ENCODE measurements at places on chromosomes 11 and 22.

GRCh38 chr22:49632199-49633009 is 195.3 kb downstream of the BRD1 start:
- no peak for DNase-seq

- DNase-seq, result no peak
Observed at GRCh38 chr11:108628326-108628725, 34.8 kb upstream of the EXPH5 start.

DNA sequence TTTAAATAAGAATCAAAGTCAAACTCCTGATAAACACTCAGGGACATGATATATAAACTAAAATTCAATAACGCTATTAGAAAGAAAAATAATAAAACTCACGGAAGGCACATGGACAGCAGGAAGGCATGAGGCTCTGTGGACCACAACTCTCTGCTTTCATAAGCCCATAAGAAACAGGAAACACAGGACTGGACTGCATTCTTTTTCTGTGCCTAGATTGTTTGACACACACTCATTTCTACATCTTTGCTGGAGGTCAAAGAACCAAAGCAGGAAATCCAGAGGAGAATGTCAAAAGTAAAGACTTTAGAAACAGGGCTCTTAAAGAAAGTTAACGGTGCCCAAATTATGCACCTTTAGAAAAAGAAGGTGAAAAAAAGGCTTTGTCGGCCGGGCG is 71.3 kb downstream of the RAB30 start:
- DNase-seq, result no peak

GRCh38 chr11:117110294-117110950 is 12.2 kb upstream of the SIK3 start:
- DNase-seq, result no peak

DNA sequence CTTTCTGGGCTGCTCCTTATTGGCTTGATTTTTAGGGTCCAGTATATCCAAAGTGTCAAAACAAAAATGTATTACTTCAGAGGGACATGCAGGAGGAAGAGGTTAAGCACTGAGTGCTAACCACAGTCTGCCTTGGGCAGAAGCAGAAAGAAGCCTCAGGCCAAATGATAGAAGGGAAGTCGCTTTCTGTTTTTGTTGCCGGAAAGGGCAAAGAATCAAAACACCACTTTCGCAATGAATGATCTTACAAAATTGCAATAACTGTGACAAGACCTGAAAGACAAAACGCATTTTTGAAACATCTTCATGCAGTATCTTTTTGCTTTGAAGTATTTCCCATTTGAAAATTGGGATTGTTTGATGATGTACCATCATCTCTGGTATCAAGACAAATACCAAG is 70.1 kb upstream of the PICALM start:
- no peak for DNase-seq

GRCh38 chr11:108616549-108616948 is 23.0 kb upstream of the EXPH5 start:
- DNase-seq, result no peak

GRCh38 chr11:113332638-113333329 is 18.4 kb downstream of the TTC12 start:
- no peak for DNase-seq

- no peak for DNase-seq
Observed at GRCh38 chr11:90257158-90257525, 34.3 kb upstream of the CHORDC1 start.

- no peak for DNase-seq
Observed at GRCh38 chr11:59283311-59283710, 70.6 kb upstream of the MPEG1 start.

- DNase-seq, result no peak
Observed at GRCh38 chr11:69771466-69771865, 3.7 kb downstream of the FGF4 start.

GRCh38 chr11:47616726-47617416 is 22.7 kb upstream of the C1QTNF4 start:
- DNase-seq, result no peak

GRCh38 chr11:20112291-20113148 is 47.8 kb downstream of the DBX1 start:
- DNase-seq, result no peak

DNA sequence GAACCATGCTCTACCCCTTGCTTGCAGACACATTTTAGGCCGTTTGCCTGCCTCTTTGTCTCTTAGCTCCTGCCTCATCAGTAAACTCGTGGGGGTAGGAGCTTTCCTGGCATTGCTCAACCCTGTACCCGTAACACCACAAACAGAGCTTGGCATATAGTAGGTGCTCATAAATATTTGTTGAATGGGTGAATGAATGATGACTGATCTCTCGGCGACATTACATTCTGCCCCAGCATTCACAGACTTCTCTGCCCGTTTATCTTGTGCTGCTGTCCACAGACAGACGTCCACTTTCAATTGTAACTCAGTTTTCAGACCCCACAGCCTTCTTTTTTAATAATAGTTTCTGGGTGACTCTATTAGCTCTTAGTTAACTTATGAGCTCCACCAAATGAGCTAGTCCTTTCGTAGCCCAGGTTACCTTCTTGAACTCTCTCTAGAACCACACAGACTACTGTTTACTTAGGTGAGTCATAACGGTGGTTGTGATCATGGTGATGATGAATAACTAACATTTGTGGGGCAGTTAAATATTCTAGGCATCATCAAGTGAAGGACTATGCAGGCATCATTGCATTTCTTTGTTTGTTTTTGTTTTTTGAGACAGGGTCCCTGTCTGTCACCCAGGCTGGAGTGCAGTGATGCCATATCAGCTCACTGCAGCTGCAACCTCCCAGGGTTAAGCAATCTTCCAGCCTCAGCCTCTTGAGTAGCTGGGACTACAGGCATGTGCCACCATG is 188.4 kb downstream of the ADAMTS15 start:
- no peak for DNase-seq

GRCh38 chr22:32879550-32879949 is 78.0 kb downstream of the TIMP3 start:
- DNase-seq, result no peak

GRCh38 chr11:68878022-68878421 is 25.6 kb downstream of the MRPL21 start:
- no peak for DNase-seq

GRCh38 chr11:130945896-130946295 is 29.6 kb upstream of the SNX19 start:
- no peak for DNase-seq

GRCh38 chr22:26711205-26711963 is 54.0 kb downstream of the MIAT start:
- no peak for DNase-seq

GRCh38 chr22:19962909-19963806 is 21.5 kb upstream of the TXNRD2 start:
- DNase-seq, result no peak

GRCh38 chr11:130209128-130209932 is 49.7 kb downstream of the ST14 start:
- no peak for DNase-seq

GRCh38 chr22:24146194-24146616 is 35.1 kb upstream of the SUSD2 start:
- DNase-seq, result no peak

DNA sequence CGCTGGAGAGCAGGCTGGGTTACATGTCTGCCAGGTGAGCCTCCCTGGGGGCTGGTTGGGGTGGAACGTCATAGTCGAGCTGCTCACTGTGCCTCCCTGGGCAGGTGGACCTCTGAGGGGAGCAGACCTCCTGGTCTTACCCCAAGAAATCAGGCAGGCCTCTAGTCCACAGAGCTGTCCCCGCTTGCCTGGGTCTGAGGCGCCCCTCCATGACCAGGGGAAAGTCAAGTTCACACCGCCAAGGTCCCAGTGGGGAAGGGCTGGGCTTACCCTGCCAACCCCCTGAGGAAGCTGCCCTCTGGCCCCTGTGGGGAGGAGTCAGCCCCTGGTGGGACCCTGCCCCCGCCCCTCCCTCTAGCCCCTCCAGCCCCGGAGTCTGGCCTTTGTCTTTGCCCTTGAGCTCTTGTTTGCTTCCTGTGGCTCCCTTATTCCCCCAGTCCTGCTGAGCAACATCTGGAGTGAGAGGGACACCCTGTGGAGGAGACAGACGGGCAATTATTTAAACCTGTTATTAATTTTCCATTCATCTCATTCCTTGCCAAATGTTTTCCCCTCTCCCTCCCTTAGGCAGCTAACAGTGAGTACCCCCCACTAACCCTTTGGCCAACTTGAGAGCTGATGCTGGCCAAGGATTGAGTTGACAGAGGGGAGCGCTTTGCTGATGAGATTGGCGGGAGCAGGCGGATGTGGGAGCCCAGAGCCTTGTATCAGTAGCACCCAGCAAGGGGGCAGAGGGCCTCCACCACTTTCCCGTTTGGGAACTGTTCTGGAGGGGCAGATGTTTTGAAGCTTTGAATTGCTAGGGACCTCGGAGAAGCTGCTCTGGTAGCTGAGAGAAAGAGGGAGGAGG is 83.4 kb downstream of the CEP164 start:
- no peak for DNase-seq
